ENCODE measurements at places on chromosomes 16 and 17. TPM values are rescaled to one million over a fixed set of nuclear protein-coding genes. Genes with fewer than 3 reads are reported as not detected.
A peak's percentile ranks its signal among the peaks of the same experiment; 100 is the strongest.

Gene ENPP7
- not detected for total RNA-seq

Gene SLC52A1
- not detected for total RNA-seq

Gene RMI2
- 0.43 TPM for total RNA-seq

Gene ST6GALNAC2
- total RNA-seq: 6.2 TPM

Gene VWA3A
- not detected for total RNA-seq

Gene CDRT15
- not detected for total RNA-seq

Gene HASPIN
- total RNA-seq: 0.30 TPM

Gene HOXB7
- 0.22 TPM for total RNA-seq

Gene CACNG5
- total RNA-seq: not detected

Gene PRSS22
- not detected for total RNA-seq

Gene SLFN12
- 4.3 TPM for total RNA-seq

Gene MMP2
- 83.8 TPM for total RNA-seq

Gene ASB16
- 8.9 TPM for total RNA-seq

Gene AURKB
- 0.83 TPM for total RNA-seq

Gene DVL2
- total RNA-seq: 22.5 TPM

DNA sequence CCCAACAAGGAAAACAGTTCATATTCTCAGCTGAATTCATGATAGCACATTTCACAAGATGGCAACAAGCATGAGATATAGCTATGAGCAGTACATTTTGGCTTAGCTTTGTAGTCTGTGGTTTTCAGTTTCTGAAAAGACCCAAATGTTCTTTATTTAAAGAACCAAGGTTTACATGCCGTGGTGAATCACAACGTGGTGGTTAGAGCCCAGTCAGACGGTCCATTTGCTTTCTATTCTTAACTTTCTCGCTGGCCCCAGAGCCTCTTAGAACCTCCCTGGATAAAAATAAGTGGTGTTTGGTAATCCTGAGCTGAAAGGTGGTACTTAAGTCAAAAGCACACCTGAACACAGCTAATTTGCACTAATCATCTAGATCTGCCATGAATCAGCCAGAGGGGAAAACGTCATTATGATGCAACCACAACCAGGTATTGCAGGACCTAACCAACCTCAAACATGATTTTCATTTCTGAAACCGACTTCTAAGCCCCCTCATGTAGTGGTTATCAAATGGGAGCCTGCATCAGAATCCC lies 18.6 kb upstream of the HAPSTR1 start:
- no peak for DNase-seq

GRCh38 chr16:66270333-66270927 lies 96.1 kb upstream of the CDH5 start:
- DNase-seq: peak; percentile 91

- DNase-seq: peak; percentile 51
These were observed 11.8 kb upstream of the ALDH3A1 start for GRCh38 chr17:19759568-19760549.

DNA sequence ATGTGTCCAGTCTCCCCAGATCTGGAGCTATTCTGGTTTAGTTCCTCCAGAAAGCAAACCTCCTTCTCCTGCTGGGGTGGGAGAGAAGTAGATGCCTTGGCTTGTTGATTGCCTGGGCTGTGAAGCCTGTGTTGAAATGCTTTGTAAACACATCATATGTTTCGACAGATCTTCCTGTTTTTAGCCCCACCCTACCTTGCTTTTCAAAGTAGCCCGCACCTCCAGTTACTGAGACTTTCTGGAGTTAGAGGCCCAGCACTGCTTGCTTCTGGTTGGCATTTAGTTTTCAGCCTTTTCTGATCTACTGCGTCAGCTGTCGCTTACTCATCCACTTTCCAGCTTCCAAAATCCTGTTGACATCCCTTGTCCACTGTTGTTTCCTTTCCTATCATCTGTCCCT lies 17.9 kb upstream of the NDEL1 start:
- DNase-seq: no peak

GRCh38 chr16:67150833-67151396 lies at the start of gene B3GNT9:
B3GNT9 (minus strand) TSS chr16:67150998; CDS start chr16:67150485, 513 bp downstream.
- peak; percentile 86 for DNase-seq

DNA sequence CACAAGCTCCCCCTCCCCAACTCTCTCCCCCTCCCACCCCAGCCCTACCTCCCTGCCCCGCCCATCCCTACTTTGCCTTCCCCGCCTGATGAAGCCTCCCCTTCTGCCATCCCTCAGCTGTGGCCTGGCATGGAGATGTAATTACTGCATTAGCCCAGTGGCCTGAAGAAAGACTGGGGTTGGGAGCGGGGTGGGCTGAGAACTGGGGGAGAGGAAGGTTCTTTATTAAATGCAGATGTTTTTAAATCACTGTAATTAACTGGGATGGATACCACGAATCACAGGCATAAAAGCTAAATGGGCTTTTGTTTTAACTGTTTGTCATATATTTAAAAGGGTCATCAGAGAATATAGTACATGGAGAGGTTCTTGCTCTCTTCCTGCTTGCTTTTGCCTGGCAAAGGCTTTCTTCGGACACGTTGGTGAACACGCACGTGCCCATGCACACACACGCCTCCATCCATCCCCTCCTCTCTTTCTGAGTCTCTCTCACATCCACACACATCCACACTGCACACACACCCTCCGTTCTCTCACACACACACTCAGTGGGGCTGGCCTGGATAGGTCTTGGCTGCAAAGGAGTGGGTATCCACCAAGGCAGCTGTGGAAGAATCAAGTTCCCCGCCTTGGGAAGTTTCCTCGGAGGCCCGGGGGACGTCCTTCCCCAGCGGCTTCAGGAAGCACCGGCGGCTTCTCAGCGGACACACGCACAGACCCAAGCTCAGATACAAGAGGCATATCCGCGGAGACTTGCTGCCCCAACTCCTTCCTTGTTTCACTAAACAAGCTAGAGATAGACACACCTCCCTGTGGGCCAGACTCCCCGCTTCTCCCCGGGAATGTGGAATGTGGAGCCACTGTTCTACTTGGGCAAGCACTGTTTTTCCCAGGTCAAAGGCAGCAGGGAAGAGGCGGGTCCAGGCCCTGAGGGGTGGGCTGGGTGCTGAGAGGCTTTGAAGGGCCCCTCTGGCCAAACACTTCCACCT lies 27.4 kb upstream of the TNRC6C start:
- DNase-seq: no peak

DNA sequence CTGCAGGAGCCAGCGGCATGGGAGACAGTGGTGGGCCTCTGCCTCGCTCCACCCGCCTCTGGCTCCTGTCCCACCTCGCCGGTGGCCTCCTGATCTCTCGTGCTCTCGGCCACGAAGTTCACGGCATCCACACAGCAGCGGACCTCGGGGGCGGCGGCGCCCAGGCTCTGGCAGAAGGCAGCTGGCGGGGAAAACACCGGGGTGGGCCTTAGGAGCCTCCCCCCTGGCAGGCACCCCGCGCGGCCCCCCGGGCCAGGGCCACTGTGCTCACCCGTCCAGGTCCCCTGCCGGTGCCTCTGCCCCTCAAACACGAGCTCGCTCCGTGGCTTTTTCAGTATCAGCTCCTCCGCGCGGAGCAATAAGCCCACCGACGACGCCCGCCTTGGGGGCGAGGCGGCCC lies 409 bp upstream of the C17orf107 start:
- no peak for DNase-seq

GRCh38 chr17:32302037-32302436 lies 36.4 kb downstream of the RHBDL3 start:
- DNase-seq: no peak

- no peak for DNase-seq
These were observed 163.5 kb upstream of the CDH11 start for GRCh38 chr16:65285128-65286048.

- no peak for DNase-seq
These were observed 75.2 kb downstream of the KATNIP start for GRCh38 chr16:27625050-27625697.

- DNase-seq: no peak
These were observed 191.8 kb upstream of the HSBP1 start for GRCh38 chr16:83615953-83616350.

GRCh38 chr17:12590417-12590816 lies 75.3 kb upstream of the MYOCD start:
- no peak for DNase-seq

DNA sequence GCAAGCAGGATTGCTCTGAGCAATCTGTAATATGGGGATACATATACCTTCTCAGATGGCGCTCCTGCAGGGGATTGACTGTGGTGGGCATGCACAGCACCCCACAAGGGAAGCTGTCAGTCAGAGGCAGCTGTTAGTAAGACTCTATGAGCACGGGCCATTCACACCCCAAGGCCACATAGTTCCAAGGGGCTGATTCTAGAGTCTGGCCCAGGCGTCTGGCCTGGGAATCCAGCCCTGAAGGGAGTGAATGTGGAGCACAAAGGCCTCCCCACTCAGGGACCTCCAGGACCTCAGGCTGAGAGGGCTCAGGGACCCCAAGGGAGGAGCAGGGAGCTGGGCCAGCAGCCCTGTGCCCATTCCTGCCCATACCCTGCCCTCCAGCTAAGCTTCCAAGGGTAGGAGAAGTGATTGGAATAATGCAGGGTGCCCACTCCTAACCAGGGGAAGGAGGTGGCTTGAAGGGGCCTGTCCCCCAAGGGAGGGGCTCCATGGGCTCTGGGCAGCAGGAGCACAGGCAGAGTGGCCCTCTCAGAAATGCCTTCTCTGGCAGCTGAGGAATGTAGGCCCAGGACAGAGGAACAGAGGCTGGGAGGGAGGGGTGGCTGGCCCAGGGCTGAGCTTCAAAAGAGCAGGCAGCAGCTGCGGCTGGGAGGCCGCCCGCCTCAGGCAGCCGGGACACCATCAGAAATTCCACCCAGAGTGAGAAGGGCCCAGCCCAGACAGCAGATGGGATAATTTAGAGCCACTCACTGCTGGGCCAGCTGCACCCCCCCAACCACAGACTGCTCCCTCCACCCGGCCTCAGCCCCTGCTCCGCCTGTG lies 48.9 kb upstream of the MRPS23 start:
- peak; percentile 86 for DNase-seq

- DNase-seq: no peak
These were observed 74.3 kb upstream of the CES5A start for GRCh38 chr16:55949518-55949917.

GRCh38 chr17:73474370-73474988 lies 162.7 kb upstream of the CDC42EP4 start:
- DNase-seq: peak; percentile 90

DNA sequence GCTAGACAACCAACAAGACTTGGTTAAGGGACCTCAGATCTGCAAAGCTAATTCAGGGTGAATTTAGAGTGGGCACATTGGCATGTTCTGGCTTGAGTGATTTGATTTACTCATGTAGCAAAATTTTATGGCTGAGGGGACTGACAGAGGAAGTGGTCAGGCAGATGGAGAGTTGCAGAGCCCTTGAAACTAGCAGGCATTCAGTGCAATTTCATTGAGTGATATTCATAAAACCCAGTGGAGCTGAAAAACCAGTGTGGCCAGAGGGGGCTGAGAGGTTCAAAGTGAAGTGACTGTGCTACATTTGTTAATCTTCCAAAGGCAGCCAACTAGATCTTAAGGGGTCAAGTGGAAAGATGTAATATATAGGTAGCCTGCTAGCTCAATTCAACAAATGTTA lies 2.2 kb upstream of the TMEM94 start:
- no peak for DNase-seq

DNA sequence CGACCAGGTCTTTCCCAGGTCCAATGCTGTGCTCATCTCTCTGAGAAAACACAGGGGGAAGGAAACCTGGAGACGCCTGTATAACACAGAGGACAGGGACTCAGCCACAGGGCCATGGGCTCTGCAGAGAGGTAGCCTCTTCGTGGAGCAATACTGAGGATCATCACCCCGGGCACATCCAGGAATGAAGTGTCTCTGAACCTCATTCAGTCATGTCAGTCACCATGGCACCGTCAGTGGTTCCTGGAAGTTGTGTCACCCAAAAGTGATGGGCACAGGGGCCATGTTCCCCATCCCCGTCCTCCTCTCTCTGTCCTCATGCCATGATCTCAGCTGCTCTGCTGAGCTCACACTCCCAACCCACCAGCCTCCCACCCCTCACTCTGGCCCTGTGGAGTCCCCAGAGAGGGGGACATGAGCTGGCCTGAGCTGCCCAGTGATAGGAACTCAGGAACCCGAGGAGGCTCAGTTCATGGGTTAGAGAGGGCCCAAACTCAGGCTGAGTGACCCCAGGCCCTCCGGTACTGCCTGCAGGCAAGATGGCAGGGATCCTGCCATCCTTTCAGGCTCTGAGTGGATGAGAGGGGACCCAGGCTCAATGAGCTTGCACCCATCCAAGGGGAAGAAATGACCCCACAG lies 53.4 kb downstream of the PITPNM3 start:
- DNase-seq: no peak

DNA sequence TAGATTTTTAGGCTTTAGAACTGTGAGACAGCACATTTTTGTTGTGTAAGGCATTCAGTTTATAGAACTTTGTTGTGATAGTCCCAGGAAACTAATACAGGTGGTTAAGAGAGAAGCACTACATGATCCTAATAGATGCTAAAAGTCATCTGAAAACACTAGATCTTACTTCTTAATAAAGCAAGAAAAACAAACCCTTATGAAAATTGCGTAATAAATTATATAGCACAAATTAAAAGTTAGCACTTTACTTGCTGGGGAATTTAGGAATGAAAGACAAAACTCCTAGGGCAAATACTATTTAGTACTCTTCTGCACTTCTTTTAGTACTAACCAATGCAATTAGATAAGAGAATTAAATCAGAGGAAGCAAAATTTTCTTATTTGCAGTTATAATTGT lies 163.3 kb upstream of the SHISA6 start:
- DNase-seq: no peak

DNA sequence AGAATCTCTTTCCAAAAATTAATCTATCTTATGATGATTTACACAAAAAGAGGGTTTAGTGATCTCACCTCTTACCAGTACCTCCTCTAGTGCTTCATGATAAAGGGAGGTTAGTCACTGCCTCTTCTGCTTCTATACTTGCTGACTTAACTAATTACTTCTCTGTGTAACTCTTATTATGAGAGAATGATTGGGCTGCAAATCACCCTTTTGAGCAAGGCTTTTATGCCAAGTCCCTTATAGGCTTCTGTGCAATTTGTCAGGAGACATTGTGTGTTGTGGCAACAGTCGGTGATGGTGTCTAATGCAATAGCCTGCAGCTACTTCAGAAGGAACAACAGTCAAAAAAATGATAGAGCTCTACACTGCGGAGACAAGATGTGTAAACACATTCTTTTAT lies 1568.1 kb upstream of the GOT2 start:
- DNase-seq: no peak

DNA sequence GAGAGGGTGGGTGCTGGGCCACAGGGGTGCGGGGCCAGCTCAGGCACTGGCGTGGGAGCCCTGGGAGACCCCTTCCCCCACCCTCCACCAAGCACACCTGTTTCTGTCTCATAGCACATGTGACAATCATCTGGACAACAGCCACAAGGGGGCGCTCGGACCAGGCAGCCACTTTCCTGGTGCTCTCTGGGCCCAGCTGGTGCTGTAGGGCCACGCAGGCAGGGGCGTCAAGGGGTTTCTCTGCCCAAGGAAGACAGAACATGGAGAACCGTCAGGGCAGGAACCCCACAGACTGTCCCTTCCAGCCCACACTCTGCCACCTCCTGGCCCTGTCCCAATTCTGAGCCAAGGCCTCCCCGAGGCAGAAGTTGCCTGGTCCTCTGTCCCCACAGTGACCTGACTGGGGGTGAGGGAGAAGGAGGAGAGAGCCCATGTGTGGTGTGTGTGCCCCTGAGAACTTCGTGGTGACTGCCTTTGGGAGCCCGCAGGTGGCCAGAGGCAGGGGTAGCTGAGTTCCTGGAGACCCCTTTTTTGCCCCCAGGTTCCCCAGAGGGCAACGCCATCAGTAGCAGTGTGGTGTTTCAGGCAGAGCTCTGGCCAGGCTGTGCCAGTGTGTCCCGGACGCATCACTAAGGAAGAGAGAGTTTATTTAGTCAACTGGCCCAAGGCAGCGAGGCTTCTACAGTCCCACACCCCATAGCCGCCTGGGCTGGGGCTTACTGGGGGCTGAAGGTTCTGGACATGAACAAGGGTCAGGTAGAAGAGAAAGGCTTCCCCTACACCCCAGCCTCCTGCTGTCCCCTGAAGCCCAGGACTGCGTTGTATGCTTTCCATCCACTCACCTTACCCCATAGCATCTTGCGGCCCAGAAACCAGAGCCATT lies 3.1 kb upstream of the SETD6 start:
- peak; percentile 89 for DNase-seq

Data from cardiac septum (tissue), 1 donor.